ENCODE measurements at places on chromosomes 7 and 10.

DNA sequence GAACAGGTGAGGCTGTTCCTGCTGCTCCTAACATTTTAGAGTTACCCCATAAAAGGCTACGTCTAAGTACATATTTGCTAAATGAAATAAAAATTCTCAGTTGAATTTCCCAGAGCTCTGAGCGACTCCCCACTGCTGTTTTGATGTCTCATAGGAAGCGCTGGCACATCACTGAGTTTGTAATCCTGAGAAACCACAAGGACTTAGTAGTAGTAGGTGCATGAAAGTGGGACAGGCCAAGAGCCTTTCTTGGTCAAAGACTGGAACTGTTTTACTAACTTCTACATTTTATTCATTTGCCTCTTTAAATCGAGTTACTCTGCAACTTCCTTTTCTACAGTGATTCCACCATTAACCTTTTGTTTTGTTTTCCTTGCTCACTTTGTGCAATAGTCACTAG lies 85.9 kb downstream of the XPNPEP1 start:
- DNase-seq: no peak

GRCh38 chr10:97726636-97727178 lies 10.2 kb upstream of the ZFYVE27 start:
- no peak for DNase-seq

DNA sequence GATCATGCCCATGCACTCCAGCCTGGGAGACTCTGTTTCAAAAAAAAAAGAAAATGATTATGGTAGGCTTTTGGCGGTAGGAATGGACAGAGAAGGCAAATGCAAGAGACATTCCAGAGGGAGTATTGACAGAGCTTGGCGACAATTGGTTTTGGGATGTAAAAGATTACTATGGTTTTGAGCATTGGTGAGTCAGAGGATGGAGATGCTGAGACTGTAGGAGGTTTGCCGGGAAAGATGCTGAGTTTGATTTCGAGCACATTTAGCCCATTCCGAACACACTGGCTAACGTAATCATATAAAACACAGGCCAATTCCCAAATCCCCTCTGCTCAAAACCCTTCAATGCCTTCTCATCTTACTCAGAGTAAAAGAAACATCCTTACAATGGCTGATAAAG lies 161.6 kb upstream of the MKLN1 start:
- DNase-seq: no peak

DNA sequence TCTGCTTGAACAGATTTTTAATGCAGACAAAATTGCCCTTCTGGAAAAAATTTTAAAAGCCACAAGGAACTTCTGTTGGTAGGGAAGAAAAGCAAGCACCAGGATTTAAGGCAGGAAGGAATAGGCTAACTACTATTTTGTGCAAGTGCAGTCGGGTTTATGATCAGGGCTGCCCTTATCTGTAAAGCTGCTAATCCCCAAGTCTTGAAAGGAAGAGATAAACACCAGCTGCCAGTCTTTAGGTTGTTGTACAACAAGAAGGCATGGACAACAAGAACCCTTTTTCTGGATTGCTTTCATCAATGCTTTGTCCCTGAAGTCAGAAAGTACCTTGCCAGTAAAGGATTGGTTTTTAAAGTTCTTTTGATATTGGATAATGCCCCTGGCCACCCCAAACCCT lies 40.7 kb downstream of the RALA start:
- DNase-seq: no peak

GRCh38 chr10:97796651-97797050 lies 24.9 kb upstream of the SFRP5 start:
- no peak for DNase-seq

All from stimulated activated CD4-positive, alpha-beta T cell treated with anti-CD3 and anti-CD28 coated beads, Interleukin-2, amount 100 ng/mL, for 24 hours (primary cell).